ENCODE measurements at places on chromosomes 3 and 15.

- no peak for DNase-seq
Measured at GRCh38 chr3:112974894-112975293, at the start of gene CD200R1. Gene CD200R1, minus strand, starts transcription at chr3:112975103. Its CDS starts 246 bp downstream, at chr3:112974857.

- no peak for DNase-seq
Measured at GRCh38 chr3:181230258-181230657, 240.7 kb upstream of the DNAJC19 start.

GRCh38 chr3:50182533-50183099, 8.8 kb upstream of the GNAT1 start:
- DNase-seq: no peak

GRCh38 chr15:70604666-70605315, 158.6 kb downstream of the UACA start:
- peak; percentile 58 for DNase-seq

DNA sequence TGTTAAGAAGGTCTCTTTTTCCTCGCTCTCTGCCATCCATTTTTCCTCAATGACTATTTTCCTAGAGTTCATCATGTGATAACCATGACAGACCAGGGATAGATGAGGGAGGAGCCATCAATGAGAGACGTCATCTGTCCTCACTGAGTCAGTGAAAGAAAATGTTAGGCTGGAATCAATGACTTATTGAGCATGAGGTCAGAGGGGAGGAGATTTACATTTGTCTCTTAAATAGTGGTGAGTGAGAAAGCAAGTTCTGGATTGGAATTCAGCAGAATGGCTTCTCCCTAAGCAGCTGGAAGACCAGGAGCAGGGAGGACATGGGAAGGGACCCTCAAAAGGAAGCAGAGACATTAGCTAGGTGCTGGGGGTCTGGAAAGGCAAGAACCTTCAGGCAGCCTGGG, 28.2 kb upstream of the USP3 start:
- no peak for DNase-seq

GRCh38 chr3:113287803-113288648, 76.7 kb downstream of the BOC start:
- peak; percentile 73 for DNase-seq

DNA sequence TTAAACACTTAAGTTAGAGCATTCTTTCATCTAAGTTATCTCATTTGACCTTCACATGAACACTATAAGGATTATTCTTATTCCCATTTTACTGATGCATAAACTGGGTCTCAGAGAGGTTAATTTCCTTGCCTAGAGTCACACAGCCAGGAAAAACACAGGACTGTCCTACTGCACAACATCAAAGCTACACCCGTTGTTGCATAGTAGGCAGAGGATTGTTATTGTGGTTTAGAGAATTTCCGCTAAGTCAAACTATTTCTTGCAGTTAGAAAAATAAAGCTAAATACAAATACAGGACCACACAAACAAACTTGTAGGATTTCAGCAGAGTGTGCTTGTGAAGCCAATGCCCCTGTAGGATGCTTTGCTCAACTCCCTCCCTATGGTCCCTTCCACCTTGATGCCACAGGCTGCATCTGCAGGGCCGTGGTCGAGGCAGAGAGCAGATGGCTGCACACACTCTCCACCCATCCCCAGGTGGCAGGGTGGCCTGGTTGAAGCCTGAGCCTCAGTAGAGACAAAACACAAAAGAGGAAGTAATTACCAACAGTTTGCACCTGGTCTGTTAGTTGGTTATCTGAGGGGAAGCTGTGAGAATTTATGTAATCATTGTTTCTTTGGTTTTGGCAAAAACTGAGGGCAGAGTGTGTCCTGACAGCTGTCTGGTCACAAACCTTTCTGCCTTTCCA, 41.1 kb upstream of the SKOR1 start:
- no peak for DNase-seq

DNA sequence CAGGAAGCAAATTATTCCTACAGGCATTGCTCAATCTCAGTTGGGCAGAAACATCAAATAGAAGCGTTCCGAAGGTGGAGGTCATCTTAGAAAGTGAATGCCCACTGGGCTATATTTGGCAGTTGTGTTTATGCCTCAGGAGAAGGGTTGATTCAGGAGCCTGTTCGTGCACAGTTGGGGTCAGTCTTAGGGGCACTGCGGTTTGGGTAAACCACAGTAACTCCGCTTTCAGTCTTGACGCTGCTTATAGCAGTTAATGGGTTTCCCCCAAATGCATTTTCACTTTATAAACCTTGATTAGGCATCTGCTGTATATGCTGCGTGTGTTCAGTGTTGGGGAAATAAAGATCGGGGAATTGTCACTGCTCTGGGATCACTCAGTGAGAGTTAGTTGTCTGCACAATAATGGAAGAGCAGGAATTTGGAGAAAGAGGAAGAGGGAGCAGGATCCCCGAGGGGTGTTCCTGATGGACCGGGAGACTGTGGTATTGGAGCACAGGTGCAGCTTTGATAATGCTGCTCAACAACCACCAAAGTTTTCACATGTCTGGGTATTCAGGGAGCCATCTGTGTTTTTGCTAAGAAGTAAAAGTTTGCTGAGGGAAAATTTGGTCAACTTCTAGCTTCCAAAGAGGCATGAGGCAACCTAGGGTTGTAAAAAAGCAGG, 124.3 kb upstream of the EIF1B start:
- no peak for DNase-seq

DNA sequence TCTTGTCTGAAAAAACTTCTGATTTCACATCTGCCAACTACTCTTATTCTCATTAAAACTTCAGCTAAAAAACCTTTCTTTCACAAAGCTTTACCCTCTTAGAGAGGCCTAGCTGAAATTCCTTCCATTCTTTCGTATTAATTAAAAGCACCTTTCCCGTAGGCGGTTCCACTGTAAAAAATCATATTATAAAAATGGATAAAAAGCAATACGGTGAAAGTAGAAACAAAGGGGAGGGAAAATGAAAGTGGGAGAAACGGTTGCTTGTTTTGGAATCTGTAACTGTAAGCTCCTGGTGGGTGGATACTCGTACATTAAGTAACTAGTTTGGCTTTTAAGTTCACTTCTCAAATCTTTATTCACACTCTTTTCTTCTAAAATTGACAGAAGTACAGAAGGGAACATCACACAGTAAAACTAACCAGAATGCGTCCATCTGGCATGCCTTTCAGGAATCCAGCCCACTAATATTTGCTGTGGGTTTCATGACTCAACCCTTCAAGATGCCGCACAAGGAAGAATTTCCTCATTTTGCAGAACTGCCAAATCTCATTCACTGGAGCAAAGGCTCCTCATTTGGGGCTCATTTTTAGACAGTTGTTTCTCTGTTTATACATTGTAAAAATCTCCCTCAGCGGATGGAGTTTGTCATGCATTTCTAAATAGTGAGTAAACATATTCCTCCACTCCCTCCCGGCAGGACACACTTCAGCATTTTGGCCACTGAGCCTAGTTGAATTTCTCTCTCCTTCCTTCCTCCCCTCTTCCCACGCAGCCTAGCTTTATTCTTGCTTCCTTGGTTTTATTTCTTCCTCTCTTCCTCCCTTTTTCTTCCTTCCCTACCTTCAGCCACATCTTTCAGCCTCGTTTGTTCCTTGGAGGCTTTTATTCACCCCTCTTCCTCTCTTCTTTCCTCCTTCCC, 419.5 kb upstream of the NAALADL2 start:
- DNase-seq: peak; percentile 81

GRCh38 chr3:187878772-187879518, 133.7 kb upstream of the BCL6 start:
- no peak for DNase-seq

GRCh38 chr3:45954306-45954705, 11.0 kb downstream of the CXCR6 start:
- no peak for DNase-seq

All from left hindlimb (tissue), 1 donor.